ENCODE measurements at places on chromosomes 12 and 14. TPM values are rescaled to one million over a fixed set of nuclear protein-coding genes. Genes with fewer than 3 reads are reported as not detected.

The CAPZA3 gene
- total RNA-seq, result not detected

The C12orf50 gene
- 0.07 TPM for total RNA-seq

The MUCL1 gene
- not detected for total RNA-seq

The CDH24 gene
- total RNA-seq, result 1.2 TPM

DNA sequence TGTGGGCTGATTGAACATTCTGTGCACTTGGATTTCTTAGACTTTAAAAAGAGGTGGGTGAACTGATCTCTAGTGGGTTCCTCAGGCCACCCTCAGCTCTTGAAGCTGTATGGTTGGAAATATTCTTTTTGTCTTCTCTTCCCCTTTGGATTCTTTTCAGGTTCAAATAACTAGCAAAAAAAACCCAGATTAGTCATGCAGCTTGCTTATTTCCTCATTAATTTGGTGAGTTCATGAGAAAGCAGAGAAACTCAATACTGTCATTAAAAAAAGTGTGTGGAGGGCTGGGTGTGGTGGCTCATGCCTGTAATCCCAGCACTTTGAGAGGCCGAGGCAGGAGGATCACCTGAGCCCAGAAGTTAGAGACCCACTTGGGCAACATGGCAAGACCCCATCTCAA lies 183.4 kb downstream of the ESR2 start:
- no peak overlapping the region for H3K27ac ChIP-seq
- H3K4me1 ChIP-seq, result no peaks in the 10 kb centered on the region
- no peak for DNase-seq
- H3K27me3 ChIP-seq, result no peaks in the 10 kb centered on the region

GRCh38 chr14:56117765-56118610 lies at the start of gene PELI2:
TSS of gene PELI2 (plus strand) at chr14:56118411. CDS start at chr14:56118661, 250 bp downstream.
- peak within 1 kb of the TSS; percentile 93 for H3K4me3 ChIP-seq
- peak within 1 kb of the TSS; percentile 85 for H3K27ac ChIP-seq
- peaks cover 39% of the 10 kb centered on the region for H3K27me3 ChIP-seq
- peaks cover 41% of the 10 kb centered on the region for H3K4me1 ChIP-seq
- peak; percentile 78 for DNase-seq

DNA sequence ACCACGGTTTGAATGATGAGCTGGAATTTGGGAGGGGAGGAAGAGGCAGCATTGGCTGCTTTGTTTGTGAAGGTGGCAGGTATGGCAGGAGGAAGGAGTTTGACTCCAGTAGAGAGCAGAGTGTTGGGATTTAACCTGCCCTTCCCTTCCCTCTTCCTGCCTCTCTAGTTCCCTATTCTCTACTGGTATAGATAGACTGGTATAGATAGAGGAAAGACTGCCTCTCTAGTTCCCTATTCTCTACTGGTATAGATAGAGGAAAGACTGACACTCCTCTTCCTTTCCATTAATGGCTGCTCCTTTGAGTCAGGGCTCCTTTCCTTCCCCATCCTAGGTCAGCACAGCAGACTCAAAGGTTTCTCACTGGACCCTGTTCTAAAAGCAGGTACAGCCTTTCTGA lies 8.4 kb upstream of the SYCP3 start:
- peaks cover 37% of the 10 kb centered on the region for H3K36me3 ChIP-seq
- H3K4me3 ChIP-seq, result no peak overlapping the region
- H3K27me3 ChIP-seq, result no peaks in the 10 kb centered on the region
- no peaks in the 10 kb centered on the region for H3K4me1 ChIP-seq
- DNase-seq, result no peak
